ENCODE measurements at places on chromosomes 2 and 18.

- DNase-seq = no peak
Observed at GRCh38 chr2:108315444-108315934, 26.8 kb downstream of the SULT1C2 start.

DNA sequence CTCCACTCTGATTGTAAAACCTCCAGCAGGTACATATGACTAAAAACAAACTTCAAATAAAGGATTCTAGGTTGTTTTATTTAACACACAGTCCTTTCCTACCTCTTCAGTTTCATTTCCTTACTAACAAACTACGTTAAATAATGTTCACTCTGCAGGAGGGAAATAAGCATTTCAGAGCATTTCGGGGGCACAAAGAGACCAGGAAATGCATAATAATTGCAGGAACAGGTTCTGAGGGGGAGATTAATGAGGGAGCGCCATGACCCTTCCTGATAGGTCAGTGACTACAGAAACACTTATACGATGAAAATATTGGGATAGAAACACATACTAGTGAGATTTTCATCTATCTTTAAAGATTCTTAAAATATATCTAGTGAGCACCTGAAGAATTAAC, 416.6 kb downstream of the NRXN1 start:
- no peak for DNase-seq

DNA sequence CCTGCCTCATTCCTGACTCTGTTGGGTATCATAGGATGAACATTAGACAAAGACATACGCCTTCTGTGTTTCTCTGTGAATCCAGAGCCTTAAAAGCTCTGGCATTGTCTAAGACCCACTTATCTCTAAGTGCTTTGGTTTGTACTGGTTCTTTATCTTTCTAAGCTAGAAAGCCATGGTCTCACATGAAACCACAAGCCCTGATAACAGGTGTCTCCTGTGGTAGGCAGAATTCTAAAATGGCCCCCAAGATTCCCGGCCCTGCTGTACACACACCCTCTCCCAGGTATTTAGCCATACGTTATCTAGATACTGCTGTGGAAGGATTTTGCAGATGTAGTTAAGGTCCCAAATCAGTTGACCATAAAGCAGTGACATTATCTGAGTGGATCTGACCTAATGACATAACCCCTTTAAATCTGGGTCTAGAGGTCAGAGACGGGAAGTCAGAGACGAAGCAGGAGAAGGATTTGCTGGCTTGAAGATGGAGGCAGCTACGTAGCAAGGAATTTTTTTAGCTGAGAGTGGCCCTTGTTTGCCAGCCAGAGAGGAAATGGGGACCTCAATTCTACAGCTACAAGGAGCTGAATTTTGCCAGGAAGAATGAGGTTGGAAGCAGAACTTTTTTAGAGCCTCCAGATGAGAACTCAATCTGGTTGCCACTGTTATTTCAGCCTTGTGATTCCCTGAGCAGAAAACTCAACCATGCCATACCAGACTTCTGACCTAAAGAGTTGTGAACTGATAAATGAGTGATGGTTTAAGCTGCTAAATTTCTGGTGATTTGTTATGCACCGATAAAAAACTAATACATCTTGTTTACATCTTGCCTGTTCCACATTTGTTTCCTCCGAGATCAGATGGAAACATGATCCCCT, 186.7 kb downstream of the CAMKMT start:
- no peak for DNase-seq

- no peak for DNase-seq
Observed at GRCh38 chr18:429030-429429, 71.5 kb downstream of the COLEC12 start.

DNA sequence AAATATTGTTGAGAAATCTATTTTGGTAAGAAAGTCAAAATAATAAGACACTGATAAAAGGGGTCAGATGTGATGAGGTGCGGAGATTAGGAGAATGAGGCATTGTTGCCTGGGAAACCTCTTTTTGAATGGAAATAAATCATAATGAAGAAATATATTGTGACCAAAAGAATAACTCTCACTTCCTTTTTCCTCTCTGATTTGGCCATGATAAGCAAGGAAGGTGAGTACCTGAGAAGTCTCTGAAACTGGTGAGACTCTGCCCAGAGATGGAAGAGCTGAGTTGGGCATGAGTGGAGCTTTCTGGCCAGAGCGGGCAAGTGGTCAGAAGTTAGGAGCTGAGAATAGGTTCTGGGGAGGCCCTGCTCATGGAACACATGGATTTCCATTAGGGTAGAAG, 11.8 kb downstream of the LAMA3 start:
- DNase-seq = no peak

GRCh38 chr2:221676566-221677172, 104.6 kb upstream of the EPHA4 start:
- DNase-seq = no peak

DNA sequence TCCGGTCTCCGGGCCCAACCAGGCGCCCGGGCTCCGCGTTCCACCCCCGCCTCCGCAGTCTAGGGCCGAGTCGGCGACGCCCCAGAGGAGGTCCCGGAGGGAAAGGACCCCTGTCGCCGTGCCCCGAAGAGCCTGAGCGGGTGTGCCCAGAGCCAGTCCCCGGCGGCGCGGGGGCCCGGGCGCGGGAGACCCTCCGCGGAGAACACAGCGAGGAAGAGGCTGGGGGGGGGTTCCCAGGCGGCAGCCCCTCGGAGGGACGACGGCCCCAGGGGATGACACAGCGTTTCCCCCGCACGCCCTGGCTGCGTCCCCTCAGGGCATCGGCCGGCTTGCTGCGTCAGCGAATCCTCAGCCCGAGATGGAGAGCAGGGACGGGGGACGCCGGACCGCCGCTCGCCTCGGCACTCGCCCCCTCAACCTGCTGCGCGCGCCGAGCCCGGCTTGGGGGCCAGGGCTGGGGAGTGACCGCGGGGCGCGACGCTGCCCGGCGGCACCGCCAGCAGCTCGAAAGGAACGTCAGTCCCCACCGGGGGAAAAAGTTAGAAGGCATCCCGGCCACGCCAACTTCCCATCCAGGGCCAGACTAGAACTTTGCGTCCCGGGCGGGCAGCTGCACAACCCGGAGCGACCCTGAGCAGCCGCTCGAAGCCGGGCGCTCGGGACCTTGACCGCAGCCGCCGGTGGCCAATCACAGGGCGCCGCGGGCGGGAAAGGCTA, 711 bp downstream of the SFXN5 start:
- DNase-seq = no peak

DNA sequence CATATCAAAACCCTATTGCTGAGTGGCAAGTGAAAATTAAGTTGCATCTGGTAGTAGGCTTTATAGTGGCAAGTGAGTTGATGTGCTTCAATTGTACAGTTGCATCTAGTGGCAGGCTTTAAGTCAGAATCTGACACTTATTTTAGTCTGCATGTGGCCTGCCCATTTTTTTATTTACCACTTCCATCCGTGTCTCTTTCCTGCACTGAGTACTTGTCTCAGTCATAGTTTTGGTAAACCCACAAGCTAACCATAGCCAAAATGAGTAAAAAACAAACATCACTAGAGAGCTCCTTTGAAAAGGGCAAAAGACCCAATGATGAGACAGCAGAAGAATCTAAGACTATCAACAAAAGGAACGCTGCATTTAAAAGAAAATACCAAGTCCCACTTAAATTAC, 96.0 kb upstream of the CRACDL start:
- no peak for DNase-seq

GRCh38 chr2:7950035-7950612, 731.7 kb upstream of the ID2 start:
- DNase-seq = no peak

- no peak for DNase-seq
Observed at GRCh38 chr2:233047206-233047605, 12.9 kb upstream of the INPP5D start.

- DNase-seq = no peak
Observed at GRCh38 chr2:96863575-96864342, 5.9 kb upstream of the ANKRD39 start.

All from putamen (tissue), 1 donor.